ENCODE measurements at places on chromosomes 1 and 21. TPM values are rescaled to one million over a fixed set of nuclear protein-coding genes. Genes with fewer than 3 reads are reported as not detected.

MMP23B gene
- total RNA-seq = 74.5 TPM

TMEM51 gene
- 5.1 TPM for total RNA-seq

FABP3 gene
- total RNA-seq = 82.0 TPM

THBS3 gene
- total RNA-seq = 58.9 TPM

PADI3 gene
- not detected for total RNA-seq

GPR153 gene
- 4.5 TPM for total RNA-seq

PERM1 gene
- 0.49 TPM for total RNA-seq

DNA sequence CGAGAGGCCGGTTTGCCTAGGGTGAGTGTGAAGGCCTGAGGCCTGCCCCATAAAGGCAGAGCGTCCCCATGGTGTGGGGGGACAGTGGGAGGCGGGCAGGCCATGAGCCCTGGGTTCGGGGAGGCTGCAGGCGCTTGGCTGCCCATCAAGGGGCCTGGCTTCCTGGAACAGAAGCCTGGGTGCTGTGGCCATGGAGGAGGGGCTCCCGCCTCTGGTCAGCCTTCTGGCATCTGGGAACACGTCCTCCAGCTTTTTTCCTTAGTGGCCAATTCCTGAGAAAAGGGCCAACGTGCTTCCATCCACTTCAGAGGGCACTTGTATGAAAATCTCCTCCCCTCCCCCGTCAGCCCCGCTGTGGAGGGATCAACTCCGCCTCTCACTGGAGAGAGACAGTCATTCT, 58.7 kb downstream of the PRDM16 start:
- peak; percentile 85 for DNase-seq

DNA sequence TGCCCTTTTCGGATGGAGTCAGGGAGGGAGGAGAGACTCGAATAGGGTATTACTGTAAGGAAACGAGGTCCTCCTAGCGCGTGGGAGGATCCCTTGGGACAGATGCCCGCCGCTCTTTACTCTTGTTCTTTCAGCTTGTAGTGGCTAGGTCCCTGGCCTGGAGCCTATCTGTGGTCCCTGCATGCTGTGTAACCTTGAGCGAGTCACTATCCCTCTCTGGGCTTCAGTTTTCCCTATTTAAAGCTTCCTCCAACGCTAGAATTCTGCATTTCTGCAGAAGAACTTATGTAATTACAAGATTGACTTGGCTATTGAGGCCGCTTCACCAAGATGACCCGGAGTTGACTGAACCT, 744 bp downstream of the MIER1 start:
- no peak for DNase-seq

GRCh38 chr1:150808121-150808520, at the start of gene CTSK:
Gene CTSK, minus strand, starts transcription at chr1:150808260. Its CDS starts 1,455 bp downstream, at chr1:150806805.
- DNase-seq = no peak

GRCh38 chr1:39061951-39062350, 35.8 kb downstream of the NDUFS5 start:
- DNase-seq = no peak

GRCh38 chr21:32457360-32457840, 44.9 kb downstream of the EVA1C start:
- DNase-seq = peak; percentile 82

- no peak for DNase-seq
Observed at GRCh38 chr1:197130677-197131304, 15.7 kb downstream of the ASPM start.

GRCh38 chr1:76933847-76934815, 66.9 kb downstream of the ST6GALNAC5 start:
- DNase-seq = no peak

DNA sequence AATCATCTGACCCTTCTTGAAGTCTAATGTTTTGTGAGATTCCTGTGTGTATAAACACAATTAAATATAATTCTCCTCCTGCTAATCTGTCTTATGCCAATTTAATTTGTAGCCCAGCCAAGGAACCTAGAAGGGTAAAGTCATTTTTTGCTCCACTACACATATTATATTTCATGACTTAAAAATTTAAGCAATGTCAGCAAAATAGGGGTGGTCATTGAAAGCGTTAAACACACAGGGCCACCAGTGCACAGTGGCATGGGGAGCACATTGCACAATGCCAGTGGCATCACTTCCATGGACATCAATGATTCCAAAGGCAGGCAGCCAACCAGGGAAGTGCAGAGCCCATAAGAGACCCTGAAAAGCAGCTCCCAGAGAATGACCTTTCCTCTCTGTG, 166.1 kb downstream of the AJAP1 start:
- DNase-seq = no peak

DNA sequence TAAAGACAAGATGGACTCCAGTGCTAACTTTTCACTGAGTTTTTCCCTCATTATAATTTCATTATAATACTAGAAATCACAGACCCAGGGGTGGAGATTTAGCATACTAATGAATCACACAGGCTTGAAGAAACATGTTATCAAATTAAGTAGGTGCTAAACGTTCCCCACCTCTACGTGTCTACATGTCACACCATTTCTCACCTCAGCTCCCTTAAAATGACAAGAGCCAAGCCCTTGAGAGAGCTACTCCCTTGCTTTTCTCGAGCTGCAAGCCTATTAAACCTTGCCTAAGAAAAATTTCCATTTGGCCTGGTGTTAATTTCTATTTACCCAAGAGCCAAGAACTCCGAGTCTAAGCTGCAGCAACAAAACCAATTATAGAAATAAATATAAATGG, 396.3 kb upstream of the NEGR1 start:
- no peak for DNase-seq

GRCh38 chr1:155167166-155168104, 5.7 kb downstream of the KRTCAP2 start:
- DNase-seq = peak; percentile 92

- no peak for DNase-seq
Observed at GRCh38 chr1:55140546-55140983, 74.6 kb downstream of the USP24 start.

GRCh38 chr1:151222130-151222529, 23.8 kb downstream of the PIP5K1A start:
- no peak for DNase-seq

GRCh38 chr1:91769742-91770141, 116.2 kb downstream of the TGFBR3 start:
- DNase-seq = no peak

DNA sequence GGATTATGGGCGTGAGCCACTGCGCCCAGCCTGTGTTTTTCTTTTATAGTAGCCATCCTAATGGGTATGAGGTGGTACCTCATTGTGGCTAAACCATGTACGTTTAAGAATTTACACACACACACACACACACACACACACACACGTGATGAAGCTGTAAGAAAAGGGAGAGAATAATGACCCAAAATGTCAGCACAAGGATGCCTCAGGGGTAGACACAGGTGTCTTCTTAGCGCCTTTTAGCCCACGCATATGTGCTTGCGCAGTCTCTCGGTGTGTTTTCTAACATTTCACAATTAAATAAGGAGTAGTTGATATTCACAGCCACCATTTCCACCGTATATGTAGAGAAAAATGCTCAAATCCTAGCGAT, 782 bp upstream of the PFKL start:
- DNase-seq = no peak

GRCh38 chr1:80369780-80370179, 1363.2 kb upstream of the ADGRL4 start:
- no peak for DNase-seq

Measured in aorta (tissue), 5 donors.